ENCODE measurements at places on chromosomes 12 and 14. TPM values are rescaled to one million over a fixed set of nuclear protein-coding genes. Genes with fewer than 3 reads are reported as not detected.

DNA sequence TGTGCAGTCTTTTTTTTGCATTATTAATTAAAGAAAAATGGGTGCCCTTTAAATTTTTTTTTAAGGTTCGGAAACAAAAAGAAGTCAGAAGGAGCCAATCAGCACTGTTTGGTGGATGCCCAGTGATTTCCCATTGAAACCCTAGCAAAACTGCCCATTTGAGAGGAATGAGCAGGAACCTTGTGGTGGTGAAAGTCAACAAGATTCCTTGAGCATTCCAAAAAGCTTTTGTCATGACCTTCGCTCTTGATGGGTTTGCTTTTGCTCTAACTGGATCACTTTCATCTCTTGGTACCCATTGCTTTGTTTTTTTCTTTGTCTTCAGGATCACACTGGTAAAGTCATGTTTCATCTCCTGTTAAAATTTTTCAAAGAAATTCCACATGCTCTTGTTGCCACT is 54.1 kb downstream of the ADIPOR2 start:
- no peak for DNase-seq

GRCh38 chr14:99876406-99876805 is 83.2 kb downstream of the EML1 start:
- DNase-seq: no peak

- no peak for DNase-seq
Observed at GRCh38 chr12:116897476-116897875, 13.3 kb upstream of the FBXW8 start.

GRCh38 chr14:26172396-26172795 is 425.4 kb downstream of the NOVA1 start:
- DNase-seq: no peak

DNA sequence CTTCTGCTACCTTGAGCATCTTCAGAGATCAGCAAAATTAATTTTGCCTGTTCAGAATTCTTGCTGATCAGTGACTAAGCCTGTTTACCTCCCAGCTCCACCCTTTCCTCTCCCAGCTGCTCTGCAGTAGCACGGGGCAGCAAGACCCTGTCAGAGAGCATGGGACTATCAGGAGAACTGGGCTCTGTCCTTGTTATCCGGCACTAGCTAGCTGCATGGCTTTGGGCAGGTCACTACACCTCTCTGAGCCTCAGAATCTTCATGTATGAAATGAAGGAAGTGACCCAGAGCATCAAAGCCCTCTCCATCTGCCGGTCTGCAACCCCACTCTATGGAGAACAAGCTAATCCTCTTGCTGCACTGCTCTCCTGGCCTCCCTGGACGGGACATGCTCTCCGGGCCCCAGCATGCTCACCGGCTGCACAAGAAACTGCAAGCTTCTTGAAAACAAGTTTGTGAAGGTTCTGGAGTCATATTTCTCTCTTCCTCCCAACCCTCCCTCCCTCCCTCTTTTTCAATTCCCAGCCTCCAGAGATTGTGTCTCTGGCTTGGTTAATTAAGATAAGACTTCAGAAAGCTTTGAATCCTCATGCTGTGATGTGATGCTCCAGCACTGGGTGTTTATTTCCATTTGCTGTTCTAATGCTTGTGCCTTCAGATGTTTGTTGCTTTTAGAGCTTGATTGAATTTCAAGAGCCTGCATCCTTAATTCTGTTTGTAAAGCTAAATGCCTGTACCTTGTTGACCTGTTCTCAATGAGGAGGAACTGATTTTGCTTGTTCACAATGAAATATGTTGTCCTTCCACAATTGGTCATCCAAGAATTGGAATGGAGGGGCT is 101.1 kb downstream of the CRACR2A start:
- DNase-seq: no peak

- no peak for DNase-seq
Observed at GRCh38 chr14:53355581-53356112, 202.5 kb upstream of the DDHD1 start.

DNA sequence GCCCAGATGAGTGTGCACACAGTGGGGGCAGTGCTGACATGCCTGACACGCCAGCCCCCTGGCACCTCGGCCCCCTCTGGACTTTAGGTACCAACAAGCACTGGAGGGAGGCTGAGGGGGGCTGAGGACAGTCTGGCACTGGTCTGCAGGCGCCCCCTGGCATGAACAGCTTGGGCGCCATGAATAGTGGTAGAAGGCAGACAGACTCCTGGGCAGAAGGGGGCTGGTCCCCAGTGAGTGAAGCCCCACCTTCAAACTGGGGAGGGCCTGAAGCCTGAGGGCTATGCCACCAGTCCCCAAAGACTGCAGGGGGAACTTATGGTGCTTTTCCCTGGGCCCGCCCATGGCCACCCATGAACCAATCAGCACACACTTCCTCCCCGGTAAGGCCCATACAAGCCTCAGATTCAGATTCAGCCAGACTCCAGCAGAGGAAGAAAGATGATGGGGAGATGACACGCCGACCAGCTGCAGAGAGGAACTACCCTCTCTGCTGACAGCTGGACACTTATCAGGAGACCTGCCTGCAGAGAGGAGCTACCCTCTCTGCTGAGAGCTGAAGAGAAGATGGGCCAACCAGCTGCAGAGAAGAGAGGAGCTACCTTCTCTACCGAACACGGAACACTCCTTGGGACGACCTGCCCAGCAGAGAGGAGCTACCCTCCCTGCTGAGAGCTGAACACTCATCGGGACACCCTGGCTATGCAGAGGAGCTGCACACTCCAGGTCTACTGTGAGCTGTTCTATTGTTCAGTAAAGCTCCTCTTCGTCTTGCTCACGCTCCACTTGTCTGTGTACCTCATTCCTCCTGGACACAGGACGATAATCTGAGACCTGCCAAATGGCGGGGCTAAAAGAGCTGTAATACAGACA is 324.5 kb downstream of the PCNX1 start:
- no peak for DNase-seq

DNA sequence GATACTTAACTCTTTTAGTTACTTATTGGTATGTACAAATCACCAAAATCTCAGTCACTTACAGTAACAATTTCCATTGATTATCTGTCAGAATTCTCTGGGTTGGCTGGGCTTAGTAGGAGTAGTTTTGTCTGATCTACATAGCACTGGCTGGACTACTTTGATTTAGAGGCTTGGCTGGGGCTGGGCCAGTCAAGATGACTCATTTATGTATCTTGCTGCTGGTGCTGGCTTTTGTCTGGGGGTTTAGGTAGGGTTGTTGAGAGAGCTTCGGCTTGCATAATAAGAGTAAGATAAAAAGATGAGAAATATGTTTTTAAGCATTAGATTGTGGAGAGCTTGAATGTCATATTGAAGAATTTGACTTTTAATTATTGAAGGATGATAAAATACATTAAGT is 1093.7 kb downstream of the SLC6A15 start:
- DNase-seq: no peak

- DNase-seq: no peak
Observed at GRCh38 chr12:96425951-96426350, 25.7 kb upstream of the CDK17 start.

GRCh38 chr12:97274386-97274785 is 188.2 kb upstream of the RMST start:
- no peak for DNase-seq

DNA sequence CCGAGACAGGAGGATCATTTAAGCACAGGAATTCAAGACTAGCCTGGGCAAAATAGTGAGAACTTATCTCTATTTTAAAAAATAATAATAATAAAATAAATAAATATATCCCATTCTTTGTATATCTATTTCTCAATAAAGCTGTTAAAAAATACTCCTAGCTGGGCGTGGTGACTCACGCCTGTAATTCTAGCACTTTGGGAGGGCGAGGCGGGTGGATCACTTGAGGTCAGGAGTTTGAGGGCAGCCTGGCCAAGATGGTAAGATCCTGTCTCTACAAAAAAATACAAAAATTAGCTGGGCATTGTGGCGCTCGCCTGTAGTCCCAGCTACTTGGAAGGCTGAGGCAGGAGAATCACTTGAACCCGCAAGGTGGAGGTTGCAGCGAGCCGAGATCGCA is 75.7 kb upstream of the TBX3 start:
- DNase-seq: no peak

GRCh38 chr14:79333198-79333546 is 878.1 kb downstream of the DIO2 start:
- DNase-seq: no peak

DNA sequence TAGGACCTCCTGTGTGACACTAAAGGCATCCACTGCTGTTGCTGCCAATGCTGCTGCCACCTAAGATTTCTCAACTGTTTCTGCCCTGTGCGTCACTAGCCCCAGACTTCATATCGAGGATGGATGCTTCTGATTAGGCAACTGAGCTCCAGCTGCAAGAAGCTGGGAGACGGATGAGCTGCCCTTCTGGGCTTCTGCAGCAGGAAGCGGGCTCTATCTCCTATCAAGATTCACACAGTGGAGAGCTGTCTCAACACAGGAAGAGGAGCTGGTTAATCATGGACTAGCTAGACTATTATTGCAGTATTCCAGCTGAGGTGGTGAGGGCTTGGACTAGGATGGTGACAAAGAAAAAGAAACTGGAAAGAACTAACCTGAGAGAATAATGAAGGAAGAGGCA is 59.2 kb upstream of the PELI2 start:
- no peak for DNase-seq

DNA sequence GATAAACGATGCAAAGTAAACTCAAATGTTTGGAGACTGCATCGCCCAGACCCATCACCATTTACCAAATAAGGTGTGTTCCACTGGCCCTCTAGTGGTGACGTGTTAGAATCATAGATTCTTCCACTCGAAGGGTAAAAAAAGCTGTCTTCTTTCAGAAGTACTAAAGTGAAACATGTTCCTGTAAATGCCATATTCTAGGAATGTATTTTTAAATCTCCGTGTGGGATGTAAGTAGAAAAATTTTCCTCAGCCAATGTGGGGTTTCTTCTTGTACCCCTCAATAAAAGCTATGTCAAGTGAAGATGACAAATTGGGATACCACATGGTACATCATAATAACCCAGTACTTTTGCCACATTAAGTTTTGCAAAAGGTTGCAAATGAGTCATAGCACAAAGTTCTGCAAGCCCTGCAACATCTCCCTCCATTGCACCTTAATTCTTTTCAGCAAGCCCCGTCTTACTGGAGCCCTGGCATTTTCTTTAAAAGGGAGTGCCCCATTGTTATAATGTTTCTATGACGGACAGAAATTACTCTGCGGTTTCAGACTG is 100.8 kb downstream of the CCER1 start:
- peak; percentile 16 for DNase-seq

- DNase-seq: no peak
Observed at GRCh38 chr14:50139192-50139591, 22.8 kb upstream of the VCPKMT start.

DNA sequence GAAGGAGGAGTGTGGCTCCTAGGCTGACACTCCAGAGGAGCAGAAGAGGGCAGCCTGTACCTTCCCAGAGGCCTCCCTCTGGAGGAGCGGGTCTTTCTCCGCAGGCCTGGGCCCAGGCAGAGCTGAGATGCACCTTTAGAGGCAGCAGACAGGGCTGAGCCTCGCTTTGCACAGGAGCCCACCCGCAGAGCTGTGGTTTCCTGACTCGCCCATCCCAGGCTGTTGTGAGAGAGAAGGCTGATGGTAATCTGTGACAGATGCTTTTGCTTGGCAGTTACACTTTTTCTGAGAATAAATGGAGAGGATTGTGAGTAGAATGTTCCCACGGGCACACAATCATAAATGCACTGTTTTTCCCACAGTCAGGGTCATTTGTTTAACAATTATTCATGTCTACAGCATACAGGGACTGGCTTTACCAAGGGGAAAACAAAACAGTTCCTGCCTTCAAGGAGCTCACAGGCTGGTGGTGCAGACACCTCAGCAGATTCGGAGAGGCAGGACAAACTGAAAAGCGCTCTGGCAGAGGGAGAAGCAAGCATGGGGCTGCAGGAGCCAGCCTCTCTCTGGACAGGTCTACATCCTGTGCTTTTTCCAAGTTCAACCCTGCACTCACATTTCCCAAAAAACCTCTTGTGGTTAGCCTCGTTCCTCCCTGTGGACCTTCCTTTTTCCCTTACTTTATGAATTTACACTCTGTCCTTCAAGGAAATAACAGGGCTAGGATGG is 13.9 kb downstream of the EVL start:
- peak; percentile 93 for DNase-seq

DNA sequence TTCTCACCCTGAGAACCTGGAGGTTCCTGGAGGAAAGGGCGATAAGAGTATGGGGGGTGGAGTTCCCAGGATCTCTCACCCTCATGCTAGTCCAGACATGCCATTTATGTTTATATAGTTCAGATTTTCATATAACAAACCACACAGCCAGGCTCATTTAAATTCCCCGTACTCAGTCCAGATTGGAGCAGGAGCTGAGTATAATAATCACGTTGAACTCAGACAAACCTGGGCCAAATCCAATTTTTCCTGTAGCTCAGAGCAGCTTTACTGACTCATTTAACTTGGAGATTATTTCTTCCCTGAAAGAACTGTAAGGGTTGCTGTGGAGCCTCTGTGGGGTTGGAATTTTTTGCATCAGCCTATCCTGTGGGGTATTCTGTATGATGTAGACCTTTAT is 660.8 kb downstream of the TMEM121 start:
- DNase-seq: no peak

- DNase-seq: no peak
Observed at GRCh38 chr12:49953151-49953550, 2.6 kb downstream of the AQP2 start.

DNA sequence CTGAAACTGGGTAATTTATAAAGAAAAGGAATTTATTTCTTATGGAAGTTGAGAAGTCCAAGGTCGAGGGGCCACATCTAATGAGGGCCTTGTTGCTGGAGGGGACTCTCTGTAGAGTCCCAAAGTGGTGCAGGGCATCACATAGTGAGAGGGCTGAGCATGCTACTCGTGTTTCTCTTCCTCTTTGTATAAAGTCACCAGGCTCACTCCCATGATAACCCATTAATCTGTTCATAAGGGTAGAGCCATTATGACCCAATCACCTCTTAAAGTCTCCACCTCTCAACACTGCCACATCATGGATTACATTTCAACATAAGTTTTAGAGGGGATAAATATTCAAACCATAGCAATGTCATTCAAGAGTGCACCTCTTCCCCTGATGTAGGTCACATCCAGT is 79.1 kb upstream of the ATP2B1 start:
- DNase-seq: no peak

GRCh38 chr12:83186419-83186818 is 499.7 kb downstream of the TMTC2 start:
- no peak for DNase-seq

Gene KLRF1
- 0.19 TPM for total RNA-seq

Gene SYNJ2BP
- 12.0 TPM for total RNA-seq

Gene B3GNT4
- total RNA-seq: 0.71 TPM

Gene RHOJ
- not detected for total RNA-seq

Gene LBHD2
- not detected for total RNA-seq

Gene GYS2
- total RNA-seq: not detected

Gene AVPR1A
- total RNA-seq: not detected

Gene IGF1
- total RNA-seq: 0.19 TPM

Gene CNOT2
- total RNA-seq: 78.0 TPM

Measured in activated CD4-positive, alpha-beta T cell treated with anti-CD3 and anti-CD28 coated beads, Interleukin-2, amount 10 ng/mL, durations not matched to agents 7 days and 5 days (primary cell).